ENCODE measurements at places on chromosomes 7 and 10. TPM values are rescaled to one million over a fixed set of nuclear protein-coding genes. Genes with fewer than 3 reads are reported as not detected.

DNA sequence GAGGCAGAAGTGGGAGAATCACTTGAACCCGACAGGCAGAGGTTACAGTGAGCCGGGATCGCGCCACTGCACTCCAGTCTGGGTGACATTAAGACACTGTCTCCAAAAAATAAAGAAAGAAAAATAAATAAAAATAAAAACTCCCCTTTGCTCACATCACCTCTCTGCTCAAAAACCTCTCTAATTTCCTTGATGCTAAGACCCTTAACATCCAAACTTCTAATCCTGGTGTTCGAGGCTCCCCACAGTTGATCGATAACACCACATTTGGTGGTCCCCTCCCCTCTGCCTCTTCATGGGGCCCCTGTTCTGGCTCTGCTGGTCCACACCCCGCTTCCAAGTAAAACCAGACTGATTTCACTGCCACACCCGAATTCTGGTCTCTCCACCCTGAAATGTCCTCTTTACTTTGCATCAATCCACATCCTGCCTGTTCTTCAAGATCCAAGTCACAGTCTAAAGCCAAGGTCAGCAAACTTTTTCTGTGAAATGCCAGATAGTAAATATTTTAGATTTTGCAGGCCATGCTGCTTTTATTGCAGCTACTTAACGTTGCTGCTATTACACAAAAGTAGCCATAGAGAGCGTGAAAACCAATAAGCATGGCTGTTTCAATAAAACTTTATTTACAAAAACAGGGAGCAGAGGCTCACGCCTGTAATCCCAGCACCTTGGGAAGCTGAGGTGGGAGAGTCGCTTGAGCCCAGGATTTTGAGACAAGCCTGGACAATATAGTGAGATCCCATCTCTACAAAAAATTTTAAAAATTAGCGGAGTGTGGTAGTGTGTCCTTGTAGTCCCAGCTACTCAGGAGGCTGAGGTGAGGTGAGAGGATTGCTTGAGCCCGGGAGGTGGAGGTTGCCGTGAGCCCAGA is 11.8 kb downstream of the MOSPD3 start:
- no peak for DNase-seq

The CDNF gene
- 2.3 TPM for total RNA-seq

GRCh38 chr7:117230276-117231046 is 92.4 kb downstream of the WNT2 start:
- DNase-seq, result no peak

GRCh38 chr10:115638246-115638645 is 545.1 kb downstream of the ATRNL1 start:
- DNase-seq, result no peak

DNA sequence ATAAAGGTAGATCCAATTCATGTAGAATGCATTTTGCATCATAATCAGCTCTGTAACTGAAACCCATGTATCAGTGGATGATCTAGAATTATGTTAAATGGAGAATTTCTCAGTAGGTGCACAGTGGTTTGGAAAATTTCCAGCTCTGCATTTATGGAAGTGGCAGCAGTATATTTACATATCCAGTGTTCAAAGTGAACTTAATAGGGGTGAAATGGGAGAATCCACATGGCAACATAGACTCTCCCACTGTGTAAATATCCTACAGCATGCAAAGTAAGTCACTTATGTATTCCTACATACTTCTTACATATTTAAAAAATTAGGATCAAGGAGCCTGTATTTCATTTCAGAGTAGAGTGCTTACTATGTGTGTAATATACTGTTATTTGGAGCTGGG is 35.3 kb downstream of the CDC14C start:
- DNase-seq, result no peak

The CREB5 gene
- 4.7 TPM for total RNA-seq

Data from Right ventricle myocardium superior (tissue), 1 donor.